ENCODE measurements at places on chromosomes 5 and 9. TPM values are rescaled to one million over a fixed set of nuclear protein-coding genes. Genes with fewer than 3 reads are reported as not detected.

The STING1 gene
- polyA plus RNA-seq, result 45.8 TPM

The SMIM33 gene
- polyA plus RNA-seq, result not detected

The UNC13B gene
- 0.11 TPM for polyA plus RNA-seq

The FCHSD1 gene
- polyA plus RNA-seq, result 9.9 TPM

The MYO10 gene
- 0.36 TPM for polyA plus RNA-seq

The ASPN gene
- 0.47 TPM for polyA plus RNA-seq

The NDOR1 gene
- polyA plus RNA-seq, result 17.3 TPM

The TGFBI gene
- polyA plus RNA-seq, result 1.7 TPM

The FBN2 gene
- 0.40 TPM for polyA plus RNA-seq
